ENCODE measurements at places on chromosomes 7 and 10. TPM values are rescaled to one million over a fixed set of nuclear protein-coding genes. Genes with fewer than 3 reads are reported as not detected.

DNA sequence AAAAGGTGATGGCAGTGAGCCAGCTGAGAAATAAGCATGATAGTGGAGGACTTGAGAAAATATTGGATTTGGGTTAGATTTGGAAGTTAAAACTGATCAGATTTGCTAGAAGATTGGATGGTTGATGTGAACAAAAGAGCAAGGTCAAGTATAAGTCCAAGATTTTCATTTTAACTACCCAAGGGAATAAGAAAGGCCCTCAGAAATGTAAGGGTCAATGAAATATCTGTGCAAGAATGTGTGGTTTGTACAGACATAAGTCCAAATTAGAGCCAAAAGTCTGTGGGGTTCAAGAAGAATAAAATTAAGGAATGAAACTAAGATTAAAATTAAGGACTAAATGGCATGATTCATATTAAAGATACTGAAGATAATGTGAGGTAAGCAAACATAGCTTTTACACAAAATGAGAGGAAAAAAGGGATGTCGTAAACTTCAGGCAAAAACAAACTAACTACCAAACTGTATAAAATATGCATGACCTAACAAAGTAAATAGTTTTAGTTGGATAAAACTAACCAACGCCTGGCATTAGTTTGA is 78.4 kb upstream of the CACNA2D1 start:
- no peak for DNase-seq

The RAB18 gene
- total RNA-seq, result 63.8 TPM

The MYOZ1 gene
- total RNA-seq, result 0.22 TPM

DNA sequence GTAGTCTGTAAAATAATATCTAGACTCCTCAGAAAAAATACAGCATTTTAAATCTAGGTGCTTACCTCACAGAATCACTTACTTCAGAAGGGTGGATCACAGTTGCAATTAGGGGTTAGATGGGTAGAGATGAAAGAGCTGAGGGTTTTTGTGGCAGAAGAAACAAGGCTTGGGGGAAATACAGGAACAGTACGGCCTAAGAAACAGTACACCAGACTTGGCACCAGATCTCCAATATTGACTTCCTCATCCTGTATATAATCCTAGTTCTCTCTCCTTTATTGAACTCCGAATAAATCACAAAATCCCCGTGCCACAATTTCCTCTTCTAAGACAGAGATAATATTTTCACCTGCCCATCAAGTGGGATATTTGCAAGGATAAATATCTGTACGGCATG is 14.3 kb downstream of the CEP41 start:
- DNase-seq, result no peak

DNA sequence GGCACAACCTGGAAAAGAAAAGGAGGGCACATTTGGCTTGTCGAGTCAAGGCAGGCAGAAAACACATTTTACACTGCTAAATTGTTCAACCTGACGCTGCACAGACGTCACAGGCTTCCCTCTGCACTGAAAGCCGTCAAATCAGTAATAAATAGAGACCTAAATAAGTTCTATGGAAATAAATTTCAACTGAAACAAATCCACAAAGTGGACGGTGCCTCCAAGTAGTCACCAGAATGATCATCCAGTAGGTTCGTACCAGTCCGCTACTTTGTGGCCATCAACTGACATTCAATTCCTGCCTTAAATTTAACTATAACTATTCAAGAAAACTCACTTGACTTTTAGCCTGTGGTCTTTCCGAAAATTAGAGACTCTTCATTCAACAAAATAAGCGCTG is 49.0 kb downstream of the NPVF start:
- no peak for DNase-seq

GRCh38 chr7:123999703-124000102 is 33.2 kb downstream of the TMEM229A start:
- DNase-seq, result no peak

Measured in PC-9 (cell line).